NCI-H526 treated with DMSO at 0.1 percent for 48 hours (cell line): ENCODE measurements at places on chromosomes 12 and 14.

DNA sequence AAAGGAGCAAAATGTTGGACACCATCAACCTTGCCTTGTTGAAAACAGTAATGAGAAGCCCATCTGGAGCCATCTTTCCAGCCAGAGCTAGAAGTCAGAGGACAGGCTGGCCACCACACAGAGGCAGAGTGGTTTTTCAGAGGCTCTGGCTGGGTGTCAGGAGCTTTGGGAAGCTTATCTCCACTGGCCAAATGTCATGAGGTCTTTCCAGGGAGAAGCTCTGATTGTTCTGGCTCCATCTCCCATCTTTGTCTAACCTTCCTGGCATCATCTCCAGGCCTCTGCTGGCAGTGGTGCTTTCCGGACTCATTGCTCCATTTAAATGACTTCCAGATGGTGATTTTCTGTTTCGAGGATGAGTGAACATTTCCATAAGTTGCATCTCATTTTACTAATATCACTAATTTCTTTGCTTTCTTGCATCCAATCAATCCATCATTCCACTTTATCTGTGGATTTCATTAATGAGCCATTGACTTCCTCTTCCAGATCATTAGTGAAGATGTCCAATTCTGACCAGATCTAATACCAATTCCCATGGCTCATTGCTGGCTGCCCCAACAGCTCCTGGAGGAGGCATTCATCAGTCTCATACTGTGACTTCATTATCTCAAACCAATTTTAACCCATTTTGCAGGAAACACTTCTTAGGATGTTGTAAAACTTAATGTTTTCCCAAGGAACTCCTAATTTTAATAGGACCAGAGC is 35.3 kb upstream of the TMTC1 start:
- no peak for DNase-seq

GRCh38 chr12:69657376-69658137 is 41.5 kb downstream of the BEST3 start:
- DNase-seq: no peak

- DNase-seq: no peak
These were observed 188.5 kb downstream of the CCDC91 start for GRCh38 chr12:28378736-28379135.

DNA sequence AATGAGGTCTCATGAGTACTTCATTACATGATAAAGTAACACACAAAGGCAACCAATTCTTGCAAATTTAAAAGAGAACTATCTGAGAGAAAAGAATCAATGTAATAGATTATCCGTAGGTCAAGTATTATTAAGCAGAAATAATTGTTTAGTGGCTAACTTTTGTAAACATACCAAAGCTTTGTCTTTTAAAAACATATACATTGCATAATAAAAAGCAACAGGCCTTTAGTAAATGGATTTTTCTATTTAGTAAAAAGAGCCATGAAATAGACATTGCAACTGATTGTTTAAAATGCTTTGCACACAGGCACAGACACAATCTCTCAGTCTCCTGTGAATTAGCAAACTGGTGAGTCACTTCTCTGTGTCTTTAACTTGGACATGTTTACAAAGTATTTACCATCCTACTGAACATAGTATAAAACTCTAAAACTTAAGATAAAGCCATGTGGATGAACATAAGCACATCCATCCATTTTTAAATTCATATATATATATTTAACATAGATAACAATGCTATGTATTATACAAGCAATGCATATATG is 518.7 kb upstream of the MGAT4C start:
- DNase-seq: no peak

DNA sequence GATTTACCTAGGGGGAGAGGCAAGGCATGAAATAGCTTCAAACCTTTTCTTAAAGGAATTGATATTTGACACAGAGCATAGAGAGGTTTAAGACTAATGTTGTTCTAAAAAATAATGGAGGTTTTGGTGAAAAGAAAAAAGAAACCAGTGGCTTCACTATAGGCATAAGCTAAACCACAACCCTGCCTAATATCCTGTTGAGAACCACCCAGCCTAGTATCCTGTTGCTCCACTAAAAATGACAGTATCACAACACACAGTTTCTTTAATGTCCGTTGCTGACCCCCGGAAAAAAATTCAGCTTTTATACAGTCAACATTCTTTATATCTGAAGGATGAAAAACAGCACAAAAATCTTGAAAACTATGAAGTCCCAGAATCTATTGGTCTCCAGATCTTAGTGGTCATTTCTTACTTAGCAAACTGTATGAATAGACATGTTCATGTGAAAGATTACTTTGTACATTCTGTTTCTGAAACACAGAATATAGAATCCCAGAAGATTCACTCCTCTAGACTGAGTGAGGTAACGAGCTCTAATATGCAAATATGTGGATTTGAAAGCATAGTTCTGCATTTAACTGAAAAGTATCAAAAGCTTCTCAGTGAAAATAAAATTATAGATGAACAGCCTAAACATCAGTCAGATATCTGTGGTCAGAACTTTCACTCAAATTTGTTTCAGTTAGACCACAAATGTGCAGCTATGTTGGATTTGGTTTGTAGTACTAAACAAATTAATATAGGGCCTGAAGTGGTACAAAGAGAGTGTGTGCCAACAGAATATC is 40.5 kb downstream of the GALC start:
- DNase-seq: no peak

DNA sequence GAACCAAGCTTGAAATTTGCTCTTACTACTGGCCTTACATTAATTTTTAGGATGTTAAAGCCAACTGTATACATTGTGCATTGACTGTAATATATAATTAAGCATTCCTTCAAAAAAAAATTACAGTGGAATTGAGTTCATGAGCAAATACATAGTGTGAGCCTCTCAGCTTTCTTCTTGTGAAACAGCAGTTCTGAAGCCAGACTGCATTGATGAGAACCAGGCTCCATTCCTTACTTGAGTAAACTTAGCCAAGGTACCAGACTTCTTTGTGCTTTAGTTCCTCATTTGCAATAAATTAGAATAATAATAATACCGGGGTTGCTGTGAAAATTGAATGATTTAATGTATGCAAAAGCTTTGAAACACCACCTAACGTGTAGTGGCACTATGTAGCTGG is 169.5 kb downstream of the ANO4 start:
- DNase-seq: peak; percentile 33

DNA sequence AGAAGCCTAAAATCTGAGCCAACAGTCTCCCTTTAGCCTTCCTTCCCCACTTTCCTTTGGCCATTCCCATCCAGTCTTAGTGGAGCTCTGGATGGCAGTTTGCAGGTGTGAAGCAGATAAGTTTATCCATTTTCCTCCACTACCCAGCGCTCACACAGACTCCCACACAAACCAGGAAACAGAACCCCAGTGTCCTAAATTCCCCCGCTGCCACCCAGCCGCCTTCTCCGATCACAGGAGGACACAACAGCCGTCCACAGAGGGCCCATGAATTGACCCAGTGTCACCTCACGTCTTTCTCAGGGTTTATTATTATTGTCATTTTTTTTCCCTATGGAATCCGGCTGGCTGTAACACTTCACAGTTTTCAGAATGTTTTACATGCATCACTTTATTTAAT is 16.4 kb downstream of the CD9 start:
- no peak for DNase-seq

DNA sequence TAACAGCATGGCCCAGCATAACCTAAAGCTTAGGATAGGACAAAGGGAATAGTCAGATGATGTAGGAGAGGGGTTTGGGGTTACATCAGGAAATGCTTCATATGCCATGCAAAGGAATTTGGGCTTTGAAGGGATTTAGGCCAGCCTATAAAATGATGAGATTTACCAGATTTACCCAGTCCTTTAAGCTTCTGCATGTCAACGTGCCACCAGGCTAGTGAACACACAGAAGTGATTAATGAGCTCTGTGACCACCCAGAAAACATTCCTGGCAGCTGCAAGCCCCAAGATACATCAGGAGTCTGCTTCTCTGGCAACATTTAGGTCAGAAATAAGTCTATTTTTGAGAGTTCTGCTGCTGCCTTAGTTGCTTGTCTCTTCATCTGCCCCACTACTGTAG is 118.3 kb downstream of the LRIG3 start:
- no peak for DNase-seq

DNA sequence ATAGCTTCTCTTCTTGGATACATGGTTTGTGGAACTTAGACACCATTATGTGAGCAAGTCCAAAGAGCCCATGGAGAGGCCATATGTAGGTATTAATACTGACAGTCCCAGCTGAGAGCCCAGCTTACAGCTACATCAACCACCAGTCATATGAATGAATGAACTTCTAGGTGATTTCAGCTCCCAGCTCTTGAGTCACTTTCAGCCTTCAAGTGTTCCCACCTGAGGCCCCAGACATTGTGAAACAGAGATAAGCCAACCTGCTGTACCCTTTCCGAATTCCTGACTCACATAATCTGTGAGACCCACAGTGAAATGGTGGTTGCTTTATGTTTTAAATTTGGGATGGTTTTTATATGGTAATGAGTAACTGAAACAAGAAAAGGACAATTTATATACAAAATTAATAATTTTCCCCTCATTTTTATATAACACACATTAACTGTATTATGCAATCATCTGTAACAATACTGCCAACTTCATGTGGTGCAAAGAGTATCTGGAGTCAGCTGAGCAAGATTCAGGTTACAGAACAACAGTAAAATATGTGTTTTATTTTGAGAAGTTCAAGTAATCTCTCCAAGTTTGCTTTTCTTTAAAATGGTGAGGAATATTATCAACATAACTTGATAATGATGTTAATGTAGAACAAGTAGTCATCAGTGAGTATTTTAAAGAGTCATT is 27.7 kb upstream of the FBXO33 start:
- DNase-seq: no peak

DNA sequence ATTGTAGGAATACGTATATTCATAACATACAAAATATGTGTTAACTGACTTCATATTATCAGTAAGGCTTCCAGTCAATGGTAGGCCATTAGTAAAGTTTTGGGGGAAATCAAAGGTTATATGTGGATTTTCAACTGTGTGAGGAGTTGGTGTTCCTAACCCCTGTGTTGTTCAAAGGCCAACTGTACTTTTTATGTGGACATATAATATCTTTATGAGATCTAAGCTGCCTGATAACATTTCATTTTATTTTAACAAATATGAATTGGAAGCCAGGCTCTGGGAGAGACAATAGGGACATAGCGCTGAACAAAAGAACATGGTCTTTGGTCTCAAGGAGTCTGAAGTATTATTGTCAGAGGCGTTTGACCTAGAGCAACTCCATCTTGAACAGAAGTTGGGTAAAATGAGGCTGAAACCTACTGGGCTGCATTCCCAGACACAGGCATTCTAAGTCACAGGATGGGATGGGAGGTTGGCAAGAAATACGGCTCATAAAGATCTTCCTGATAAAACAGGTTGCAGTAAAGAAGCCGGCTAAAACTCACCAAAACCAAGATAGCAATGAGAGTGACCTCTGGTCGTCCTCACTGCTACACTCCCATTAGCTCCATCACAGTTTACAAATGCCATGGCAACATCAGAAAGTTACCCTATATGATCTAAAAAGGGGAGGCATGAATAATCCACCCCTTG is 147.2 kb downstream of the KSR2 start:
- no peak for DNase-seq

GRCh38 chr12:6425590-6426531 is 18.9 kb upstream of the CD27 start:
- no peak for DNase-seq

DNA sequence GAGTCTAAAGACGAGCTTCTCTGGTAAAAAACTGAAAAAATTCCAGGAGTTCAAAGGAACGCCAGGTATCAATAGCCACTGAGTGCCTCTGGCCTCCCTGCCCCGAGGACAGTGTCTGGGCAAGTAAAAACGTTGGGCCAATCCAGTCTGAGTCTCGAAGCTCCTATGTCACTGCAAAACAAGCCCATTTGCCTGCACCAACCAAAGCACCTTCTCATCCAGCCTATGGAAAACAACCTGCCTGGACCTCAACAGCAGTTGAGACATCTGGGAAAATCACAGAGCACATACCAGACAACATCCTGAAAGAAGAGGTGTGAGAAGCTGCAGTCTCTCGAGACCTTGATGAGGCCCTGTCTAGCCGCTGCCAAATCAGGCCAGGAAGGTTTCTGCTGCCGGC is 56.6 kb downstream of the RNF34 start:
- no peak for DNase-seq

- peak; percentile 23 for DNase-seq
These were observed 8.5 kb upstream of the CFL2 start for GRCh38 chr14:34722723-34723545.

DNA sequence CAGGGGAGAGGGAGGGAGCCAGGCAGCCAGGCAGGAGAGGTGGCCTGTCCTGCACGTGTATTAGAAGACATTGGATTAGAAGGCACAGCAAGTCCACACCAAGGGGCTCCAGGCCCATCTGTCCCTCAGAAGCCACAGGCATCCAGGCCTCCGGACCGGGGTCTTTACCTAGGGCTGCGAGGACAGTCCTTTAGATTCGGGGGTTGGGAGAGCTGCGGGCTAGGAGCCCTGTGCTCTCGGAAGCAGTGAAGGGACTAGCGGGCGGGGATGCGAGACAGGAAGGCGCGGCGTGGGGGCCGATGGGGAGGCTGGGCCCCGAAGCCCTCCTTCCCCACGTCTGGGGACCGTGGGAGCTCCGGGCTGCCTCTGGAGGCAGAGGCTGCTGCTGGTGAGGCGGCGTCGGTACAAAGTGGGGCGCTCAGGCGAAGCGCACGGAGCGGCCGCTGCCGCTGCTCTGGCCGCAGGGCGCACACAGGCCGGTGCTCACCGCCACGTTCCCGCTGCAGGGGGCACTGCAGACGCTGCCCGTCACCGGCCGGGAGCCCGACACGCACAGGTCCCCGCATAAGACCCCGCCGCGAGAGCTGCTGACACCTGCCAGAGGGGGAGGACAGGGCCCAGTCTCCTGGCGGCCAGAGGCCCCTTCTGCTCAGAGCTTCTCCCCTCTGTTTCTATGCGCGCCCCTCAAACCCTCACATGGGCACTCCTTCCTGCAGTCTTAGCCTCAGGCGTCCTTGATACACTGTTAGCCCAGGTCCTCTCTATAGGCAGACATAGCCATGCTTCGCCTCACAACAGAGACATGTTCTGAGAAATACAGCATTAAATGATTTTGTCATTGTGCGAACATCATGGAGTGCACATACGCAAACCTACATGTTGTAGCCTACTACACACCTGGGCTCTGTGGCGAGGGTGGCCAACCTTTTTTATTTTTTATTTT is 17.3 kb downstream of the KRT7 start:
- DNase-seq: no peak
